Left hindlimb (tissue), 1 donor: ENCODE measurements at places on chromosomes 12 and 14.

- DNase-seq: no peak
Measured at GRCh38 chr12:84497819-84498218, 414.8 kb downstream of the SLC6A15 start.

DNA sequence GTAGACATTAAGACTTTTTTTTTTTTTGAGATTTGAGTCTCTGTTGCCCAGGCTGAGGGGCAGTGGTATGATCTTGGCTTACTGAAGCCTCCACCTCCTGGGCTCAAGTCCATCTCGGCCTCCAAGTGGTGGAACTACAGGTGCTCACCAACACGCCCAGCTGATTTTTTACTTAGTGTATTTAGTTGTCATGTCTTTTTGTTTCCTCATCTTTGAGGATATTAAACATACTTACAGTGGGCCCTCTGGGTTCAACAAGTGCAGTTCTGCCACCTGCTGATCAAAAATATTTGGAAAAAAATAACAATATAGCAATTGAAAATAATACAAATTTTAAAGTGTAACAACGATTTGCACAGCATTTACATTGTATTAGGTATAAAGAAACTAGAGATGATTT lies 4.4 kb upstream of the B4GALNT1 start:
- DNase-seq: no peak

DNA sequence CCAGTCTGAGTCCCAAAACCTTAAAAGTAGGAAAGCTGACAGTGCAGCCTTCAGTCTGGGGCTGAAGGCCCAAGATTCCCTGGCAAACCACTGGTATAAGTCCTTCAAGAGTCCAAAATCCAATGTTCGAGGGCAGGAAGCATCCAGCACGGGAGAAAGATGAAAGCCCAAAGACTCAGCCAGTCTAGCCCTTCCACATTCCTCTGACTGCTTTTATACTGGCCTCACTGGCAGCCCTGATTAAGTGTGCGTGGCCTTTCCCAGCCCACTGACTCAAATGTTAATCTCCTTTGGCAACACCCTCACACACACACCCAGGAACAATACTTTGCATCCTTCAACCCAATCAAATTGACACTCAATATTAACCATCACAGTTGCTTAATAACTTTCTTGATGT lies 372.1 kb upstream of the CCDC196 start:
- DNase-seq: no peak

- peak; percentile 78 for DNase-seq
Measured at GRCh38 chr14:22386924-22387775, 201.9 kb downstream of the DAD1 start.

- peak; percentile 62 for DNase-seq
Measured at GRCh38 chr14:50001151-50001998, 108.5 kb downstream of the ARF6 start.

DNA sequence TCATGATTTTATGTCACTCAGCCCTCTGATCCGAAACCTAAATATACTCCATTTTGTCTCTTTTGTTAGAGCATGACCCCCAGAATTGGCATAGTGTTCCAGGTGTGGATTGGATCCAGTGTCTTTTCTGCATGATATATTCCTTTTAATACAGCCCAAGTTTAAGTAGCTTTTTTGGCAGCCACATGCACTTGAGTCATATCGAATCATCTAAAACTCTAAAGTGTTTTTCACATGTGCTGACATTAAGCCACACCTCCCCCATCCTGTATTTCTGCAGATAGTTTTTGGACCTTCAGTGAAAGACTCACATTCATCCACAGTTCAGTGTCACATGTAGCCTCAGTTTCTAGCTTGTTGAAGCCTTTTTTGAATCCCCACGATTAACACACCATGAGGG lies 30.6 kb downstream of the BORCS5 start:
- DNase-seq: no peak

GRCh38 chr14:22494486-22495135 lies 94.4 kb downstream of the DAD1 start:
- DNase-seq: no peak

- no peak for DNase-seq
Measured at GRCh38 chr12:46585854-46586621, 213.5 kb upstream of the SLC38A2 start.

DNA sequence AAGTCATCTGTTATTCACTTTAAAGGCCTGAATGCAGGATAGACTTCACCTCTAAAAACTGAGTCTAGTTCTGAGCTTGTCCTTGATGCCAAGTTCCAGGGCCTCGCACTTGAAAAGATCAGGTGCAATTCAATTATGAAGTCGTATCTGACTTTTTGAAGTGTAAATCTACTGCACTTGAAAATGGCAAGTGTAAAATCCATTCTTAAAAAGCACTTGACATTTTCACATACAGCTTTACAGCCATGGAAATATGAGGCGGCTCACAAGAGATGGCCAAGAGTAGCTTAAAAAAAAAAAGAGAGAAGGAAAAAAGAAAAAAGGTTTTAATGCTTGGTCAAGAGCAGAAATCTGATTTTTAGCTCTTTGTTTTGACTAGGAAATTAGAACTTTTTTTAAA lies 172.5 kb downstream of the GXYLT1 start:
- DNase-seq: no peak

DNA sequence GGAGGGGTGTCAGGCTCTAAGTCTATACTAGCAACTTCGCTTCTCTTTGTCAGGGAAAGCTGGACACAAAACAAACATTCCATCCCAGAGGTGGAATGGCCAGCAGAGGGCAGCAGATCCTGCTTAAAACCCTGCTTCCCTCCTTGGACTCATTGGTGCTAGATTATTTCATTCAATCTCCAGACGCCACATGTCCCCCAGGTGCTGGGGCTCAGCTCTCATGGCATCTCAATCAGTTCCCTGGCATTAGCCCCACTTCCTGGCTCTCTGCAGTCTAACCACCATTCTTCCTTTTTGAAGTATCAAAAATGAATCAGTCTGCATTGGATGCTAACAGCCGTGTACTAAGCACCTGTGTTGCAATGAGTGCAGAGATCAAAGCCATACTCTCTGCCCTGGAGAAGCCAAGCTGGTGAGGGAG lies 8.1 kb upstream of the PPP1R1A start:
- DNase-seq: peak; percentile 61

GRCh38 chr14:98133806-98134205 lies 1138.2 kb downstream of the BCL11B start:
- no peak for DNase-seq

DNA sequence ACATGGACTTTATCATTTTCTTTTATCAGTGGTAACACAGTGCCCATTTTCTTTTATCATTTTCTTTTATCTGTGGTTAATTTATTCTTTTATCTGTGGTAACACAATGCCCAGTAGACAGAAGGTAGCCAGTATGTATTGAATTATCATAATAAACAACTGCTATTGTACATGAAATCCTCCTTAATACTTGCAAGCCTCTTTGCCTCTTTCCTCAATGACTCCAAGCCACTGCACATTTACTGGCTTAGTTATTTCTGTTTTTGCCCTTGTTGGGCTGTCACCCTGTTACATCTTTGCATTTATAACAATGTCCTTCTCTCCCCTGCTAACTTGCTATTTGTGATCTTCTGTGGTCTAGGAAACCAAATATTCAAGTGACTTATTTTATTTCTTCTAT lies 345.0 kb downstream of the ATP23 start:
- DNase-seq: no peak

DNA sequence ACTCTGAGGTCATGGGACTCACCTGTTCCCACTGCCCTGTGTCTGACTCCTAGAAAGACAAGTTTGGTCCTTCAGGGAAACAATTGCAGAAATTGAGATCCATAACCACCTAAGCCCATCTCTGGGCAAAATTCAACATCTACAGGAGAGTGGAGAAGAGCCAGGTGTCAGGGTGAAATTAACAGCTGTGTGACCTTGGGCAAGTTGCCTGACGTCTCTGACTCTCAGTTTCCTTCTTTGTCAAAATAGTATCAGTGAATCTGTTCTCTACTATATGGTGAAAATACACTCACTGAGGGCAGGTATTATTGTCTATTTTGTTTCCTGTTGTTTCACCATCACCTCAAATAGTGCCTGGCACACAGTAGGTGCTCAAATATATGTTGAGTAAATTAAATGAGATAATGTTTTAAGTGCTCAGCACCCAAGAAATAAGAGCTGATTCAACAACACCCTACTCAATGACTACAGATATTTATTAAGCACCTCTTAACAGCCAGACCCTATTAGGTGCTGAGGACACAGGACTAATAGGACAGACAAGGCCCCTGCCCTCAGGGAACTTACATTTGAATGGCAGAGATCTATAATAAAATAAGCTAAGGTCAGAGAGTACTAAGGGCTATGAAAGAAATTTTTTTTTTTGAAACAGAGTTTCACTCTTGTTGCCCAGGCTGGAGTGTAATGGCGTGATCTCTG lies 14.2 kb upstream of the IFT81 start:
- no peak for DNase-seq

DNA sequence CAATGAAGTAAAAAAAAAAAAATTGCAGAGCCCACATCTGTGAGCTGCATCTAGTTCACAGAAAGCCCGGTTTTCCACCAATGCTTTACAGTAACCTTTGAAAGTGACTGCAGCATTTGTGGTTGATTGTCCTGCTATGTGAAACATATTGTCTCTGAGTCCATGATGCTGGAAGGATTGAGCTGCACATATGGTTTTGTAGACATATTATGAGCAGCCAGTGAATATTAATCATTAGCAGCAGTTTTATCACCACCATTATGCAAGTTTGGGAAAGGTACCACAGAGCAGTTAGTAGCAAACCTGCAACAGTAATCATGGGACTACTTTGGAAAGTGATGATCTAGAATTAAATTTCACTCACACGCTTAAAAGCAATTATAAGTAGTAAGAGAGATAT lies 151.5 kb upstream of the PRICKLE1 start:
- no peak for DNase-seq

GRCh38 chr12:40028296-40028695 lies 77.6 kb downstream of the SLC2A13 start:
- no peak for DNase-seq

DNA sequence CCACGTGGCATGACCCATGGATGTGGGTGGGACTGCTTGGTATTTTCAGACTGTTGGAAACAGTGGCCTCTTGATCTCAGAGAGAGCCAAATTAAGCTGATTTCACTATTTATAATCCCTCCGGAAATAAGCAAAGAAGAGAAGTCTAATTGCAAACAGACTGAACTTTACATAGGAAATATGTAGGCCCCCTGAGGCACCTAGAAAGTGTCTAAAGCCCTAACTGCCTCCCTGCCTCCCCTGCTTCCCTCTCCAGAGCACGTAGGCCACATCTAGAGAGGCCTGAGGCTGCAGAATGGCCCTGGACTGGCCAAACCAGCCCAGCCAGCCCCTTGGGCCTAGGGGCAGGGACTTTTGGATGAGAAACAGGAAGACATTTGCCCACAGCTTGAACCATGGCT lies 123.8 kb downstream of the ZFP36L1 start:
- peak; percentile 24 for DNase-seq

DNA sequence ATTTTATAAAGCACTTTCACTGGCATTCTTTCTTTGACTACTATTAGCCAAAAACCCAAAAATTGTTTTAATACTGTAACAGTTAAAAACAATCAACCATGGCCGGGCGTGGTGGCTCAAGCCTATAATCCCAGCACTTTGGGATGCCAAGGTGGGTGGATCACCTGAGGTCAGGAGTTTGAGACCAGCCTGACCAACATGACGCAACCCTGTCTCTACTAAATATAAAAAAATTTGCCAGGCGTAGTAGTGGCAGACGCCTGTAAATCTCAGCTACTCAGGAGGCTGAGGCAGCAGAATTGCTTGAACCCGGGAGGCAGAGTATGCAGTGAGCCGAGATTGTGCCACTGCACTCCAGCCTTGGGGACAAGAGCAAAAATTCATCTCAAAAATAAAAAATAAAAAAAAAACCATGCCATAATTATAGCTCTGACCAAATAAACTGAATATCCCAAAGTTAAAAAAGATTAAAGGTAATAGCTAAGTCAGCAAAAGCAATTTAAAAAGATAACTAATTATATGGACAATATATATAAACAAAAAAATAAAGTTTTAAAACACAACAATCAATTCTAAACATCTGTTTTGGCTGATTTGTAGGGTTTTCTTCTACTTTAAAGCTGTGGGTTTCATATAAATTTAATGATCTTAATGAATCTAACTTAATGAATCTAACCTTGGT lies 10.0 kb downstream of the SINHCAF start:
- DNase-seq: no peak

DNA sequence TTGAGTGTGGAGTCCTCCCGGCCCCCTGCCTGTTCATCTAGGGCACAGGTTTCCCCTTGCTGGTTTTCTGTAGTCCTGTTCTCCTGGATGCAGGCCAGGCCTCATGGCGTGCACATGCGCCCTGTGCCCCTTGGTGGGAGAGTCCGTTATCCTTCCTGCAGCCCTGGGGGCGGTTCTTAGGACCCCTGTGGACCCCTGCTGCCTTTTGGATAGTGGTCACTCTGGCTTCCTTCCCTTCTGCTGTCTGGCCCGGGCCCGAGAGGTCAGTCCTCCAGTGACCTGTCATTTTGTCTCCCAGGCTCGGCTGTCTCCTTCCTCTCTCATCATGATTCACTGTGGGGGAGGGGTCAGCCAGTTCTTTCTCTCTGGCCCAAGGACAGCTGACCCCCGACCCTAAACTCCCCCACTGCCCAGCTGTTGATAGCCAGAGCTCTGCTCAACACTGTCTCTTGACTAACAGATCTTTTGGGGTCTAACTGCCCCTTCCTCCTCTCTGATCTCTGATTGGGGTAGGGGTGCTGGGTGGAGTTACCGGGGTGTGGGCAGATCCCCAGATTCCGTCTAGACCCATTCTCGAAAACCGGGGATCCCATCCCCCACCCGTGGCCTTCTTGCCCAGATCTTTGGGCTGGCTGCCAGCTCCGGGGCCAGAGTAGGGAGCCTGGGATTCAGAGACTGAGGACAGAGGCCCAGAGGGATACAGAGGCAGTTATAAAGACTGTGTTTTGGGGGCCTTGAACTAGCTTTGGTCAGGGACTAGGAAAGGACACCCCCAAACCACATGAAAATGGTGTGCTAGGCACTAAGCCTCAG lies 7.0 kb downstream of the CCND2 start:
- no peak for DNase-seq

GRCh38 chr12:117674313-117674712 lies 294.5 kb downstream of the KSR2 start:
- no peak for DNase-seq
